ENCODE measurements at places on chromosomes 1 and 21.

- no peak for DNase-seq
Observed at GRCh38 chr1:65478379-65479026, 58.0 kb downstream of the LEPR start.

DNA sequence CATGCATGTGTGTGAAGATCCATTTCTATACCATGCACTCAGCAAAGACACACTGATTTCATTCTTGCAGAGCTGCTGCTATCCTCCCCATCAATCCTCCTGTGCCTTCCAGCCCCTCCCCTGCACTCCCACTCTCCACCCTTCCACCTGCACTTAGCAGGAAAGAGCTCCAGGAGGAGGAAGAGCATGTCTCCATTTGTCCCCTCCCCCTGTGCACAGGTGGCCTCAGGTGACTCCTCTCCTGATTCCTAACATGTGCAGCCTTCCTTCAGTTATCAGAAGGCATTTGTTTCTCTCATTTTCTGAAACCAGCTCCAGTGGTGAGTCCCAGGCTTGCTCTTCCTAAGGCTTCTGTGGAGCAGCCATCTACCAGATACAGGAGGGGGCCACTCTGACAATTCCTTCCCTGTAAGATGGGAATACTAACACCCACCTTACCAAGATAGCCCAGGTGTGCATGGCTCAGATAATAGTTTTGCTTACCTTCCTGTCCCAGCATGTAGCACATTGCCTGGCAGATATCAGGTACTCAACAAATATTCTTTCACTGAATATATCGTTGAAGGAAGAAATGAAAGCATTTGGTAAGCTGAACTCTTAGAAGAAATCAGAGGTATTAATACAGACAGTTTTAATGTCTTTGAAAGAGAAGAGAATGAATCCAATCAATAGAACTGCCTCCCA is 21.9 kb upstream of the FAM3B start:
- DNase-seq = no peak

GRCh38 chr21:41783476-41784180 is 16.8 kb upstream of the RIPK4 start:
- DNase-seq = no peak

DNA sequence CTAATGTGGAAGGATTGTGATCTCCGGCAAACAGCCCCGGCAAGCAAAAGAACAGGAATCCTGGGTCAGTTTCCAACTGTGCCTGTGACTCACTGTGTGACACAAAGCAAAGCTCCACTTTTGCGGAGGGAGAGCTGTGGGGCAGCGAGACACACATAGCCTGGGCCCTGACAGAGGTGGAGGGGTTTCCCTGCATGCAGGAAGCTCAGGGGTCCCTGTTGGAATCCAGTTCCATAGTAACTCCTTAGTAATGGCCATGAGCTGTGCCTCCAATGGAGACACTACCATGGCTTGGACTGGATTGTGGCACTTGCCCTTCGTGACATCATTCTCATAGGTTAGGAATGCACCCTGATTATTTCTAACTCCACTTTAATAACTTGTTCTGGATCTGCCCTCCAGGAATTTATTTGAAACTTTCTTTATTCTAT is 47.0 kb upstream of the ATF3 start:
- DNase-seq = peak; percentile 80

DNA sequence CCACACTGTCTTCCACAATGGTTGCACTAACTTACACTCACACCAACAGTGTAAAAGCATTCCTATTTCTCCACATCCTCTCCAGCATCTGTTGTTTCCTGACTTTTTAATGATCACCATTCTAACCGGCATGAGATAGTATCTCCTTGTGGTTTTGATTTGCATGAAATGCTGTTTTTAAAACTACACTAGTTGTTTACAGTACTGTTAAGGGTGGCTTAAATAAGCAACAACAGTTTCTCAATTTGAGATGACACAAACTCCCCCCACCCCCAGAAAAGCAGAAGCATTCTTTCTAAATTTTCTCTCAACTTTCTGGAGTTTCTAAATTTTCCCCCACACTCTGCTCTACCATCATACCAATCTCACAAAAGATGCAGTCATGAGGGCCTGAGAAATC is 7.1 kb upstream of the SLAMF7 start:
- DNase-seq = no peak

DNA sequence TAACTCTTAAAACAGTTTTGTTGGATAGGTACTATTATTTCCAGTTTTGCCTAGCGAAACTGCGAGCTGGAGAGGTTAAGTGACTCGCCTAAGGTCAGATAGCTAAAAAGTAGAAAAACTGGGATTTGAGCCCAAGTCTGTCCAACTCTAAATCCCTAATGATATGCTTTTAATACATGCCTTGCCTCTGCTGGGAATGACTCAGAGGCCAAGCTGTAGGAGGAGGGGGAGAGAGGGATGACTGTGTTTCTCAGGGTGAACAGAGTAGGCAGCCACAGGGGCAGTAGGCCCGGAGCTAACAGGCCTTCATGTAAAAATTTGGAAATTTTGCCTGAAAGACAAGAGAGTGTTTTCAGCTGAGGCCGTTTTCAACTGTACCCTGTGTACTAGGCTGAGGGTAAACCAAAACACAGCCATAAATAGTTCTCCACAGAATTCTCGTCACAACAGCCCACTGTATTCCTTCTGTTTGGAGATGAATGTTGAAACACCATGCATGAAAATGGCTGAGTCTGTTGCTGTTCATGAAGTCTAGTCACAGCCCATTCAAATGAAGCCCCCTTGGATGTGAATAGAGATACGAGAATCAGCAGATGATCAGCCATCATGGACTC is 107.5 kb upstream of the HOOK1 start:
- DNase-seq = peak; percentile 74

- DNase-seq = no peak
Observed at GRCh38 chr21:33374080-33374449, 29.1 kb upstream of the IFNGR2 start.

DNA sequence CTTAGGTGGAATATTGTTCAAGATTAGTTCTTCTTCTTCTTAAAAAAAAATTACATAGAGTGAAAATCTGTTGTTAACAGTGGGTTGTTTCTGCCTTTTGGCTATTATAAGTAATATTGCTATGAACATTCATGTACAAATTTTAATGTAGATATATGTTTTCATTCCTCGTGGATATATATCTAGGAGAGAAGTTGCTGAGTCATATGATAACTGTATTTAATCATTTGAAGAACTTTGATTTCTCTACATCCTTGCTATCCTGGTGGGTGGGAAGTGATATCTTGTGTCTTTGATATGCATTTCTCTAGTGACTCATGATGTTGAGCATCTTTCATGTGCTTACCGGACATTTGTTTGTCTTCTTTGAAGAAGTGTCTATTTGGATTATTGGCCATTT is 29.9 kb downstream of the MAST2 start:
- no peak for DNase-seq

- no peak for DNase-seq
Observed at GRCh38 chr21:42862774-42863503, 16.4 kb downstream of the WDR4 start.

DNA sequence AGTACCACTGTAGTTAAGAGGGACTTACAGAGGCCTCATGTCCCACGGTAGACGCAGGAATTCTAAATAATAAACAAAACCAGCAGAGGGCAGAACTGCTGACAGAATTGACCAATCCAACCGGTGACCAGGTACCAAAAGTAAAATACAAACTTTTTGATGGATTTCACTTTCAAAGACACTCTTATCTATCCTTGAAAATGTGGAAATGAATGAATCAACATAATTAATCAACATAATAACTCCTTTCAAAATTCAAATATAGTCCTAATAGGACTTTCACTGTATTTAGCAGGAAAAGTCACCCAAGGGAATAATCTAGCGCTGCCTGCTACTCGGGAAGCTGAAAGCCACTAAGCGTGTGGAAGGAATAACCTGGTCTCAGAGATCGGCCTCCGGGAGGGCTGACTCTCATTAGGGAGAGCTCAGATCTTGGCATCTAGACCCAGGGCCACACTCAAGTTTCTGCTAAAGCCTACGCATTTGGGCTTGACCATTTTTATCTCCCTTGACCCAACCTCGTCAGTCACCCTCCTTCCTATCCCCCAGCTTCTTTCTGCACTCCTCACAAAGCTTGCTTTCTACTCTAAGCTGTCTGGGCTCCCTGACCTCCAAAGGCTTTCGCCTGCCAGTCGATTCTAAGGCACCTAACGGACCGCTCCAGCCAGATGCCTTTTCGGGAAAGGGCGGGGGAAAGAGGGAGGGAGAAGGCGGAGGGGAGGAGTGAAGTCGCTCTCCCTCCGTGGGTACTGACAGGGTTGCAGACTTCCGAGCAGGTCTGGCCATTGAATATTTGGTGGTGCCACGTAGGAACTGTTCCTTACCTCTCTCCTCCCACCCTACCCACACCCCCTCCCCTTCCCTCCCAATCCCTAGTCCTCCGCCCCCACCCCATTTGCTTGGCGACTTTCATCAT is 1.6 kb downstream of the COL11A1 start:
- peak; percentile 16 for DNase-seq

DNA sequence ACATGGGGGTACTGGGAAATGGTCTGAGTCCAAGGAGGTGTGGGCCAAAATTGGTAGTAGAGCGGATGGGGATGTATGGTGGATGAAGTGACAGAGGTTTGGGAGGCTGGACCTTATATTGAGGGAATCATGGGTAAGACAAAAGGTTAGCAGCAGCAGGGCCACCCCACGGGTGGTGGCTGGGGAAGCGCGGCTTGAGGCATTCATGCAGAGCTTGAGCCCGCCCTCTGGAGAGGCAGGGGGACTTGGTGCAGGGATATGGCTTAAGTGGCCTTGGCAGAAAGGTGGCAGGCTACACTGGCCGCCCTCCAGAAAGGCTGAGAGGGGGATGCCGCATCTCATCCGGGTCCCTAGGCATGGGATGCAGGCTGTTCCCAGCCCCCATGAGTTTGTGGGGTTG is 31.5 kb downstream of the HMGB4 start:
- DNase-seq = no peak

GRCh38 chr1:44723064-44723463 is 7.9 kb downstream of the RNU5D-1 start:
- no peak for DNase-seq

DNA sequence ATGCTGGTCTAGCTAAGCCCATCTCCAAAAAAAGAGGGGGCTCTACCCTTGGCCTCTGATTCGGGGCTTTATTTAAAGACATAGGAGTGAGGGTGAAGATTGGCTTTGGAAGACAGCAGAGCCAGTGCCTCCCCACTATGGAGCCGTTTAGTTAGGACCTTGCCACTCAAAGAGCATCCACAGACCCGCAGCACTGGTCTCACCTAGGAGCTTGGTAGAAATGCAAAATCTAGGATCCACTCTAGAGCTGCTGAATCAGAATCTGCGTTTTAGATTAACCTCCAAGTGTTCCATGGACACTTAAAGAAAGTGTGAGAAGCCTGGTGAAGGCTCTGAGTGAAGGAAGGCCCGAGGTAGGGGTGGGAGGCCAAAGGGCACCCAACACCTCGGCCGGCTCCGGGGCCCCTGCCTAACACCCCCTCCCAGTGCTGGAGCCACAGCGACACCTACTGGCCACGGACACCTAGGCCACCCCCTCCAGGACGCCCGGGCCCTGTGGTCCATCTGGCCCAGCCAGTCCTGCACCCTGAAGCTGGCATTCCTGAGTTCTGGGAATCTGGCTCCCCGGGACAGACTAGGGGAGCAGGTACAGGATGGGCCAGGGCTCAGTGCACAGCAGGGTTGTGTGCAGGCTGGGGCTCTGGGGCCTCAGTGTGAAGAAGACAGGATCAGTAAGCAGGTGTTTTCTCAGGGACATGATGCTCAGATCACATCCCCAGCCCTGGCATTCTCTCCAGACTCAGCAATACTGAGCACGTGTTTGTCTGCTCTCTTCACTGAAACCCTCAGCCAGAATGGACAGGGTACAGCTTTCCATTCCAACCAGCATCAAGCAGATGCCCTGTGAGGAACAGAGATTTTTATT is 79.2 kb downstream of the TMEM53 start:
- peak; percentile 90 for DNase-seq
